ENCODE measurements at places on chromosomes 5 and 9.

DNA sequence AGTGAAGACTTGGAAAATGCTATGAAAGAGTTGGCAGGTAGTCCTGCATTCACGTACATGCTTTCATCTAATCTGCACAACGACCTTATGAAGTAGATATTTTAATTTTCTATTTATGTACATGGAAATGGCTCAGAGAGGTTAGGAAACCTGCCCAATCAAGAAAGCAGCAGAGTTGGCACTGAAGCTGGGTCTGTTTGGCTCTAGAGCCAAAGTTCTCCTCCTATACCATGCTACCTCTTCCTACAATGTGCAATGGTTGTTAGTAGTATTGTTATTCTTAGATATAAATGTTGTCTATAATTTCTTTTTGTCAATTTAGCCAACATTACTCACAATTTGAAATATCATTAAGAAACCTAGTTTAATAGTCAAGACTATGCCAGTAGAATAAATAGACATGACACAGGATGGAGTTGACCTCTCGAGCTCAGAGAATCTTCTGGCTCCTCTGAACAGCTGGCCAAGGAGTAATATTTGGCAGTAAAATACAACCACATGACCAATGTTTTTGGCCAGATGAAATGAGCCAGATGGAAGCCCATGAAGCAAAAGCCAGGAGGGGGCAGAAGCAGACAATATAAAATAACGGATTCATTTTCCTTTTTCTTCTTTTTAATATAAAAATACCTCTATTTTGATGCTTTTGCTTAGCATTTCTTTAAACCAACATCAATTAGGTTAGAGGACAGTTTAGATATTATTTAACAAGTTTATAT lies 542.3 kb downstream of the PDE4D start:
- DNase-seq = peak; percentile 11

DNA sequence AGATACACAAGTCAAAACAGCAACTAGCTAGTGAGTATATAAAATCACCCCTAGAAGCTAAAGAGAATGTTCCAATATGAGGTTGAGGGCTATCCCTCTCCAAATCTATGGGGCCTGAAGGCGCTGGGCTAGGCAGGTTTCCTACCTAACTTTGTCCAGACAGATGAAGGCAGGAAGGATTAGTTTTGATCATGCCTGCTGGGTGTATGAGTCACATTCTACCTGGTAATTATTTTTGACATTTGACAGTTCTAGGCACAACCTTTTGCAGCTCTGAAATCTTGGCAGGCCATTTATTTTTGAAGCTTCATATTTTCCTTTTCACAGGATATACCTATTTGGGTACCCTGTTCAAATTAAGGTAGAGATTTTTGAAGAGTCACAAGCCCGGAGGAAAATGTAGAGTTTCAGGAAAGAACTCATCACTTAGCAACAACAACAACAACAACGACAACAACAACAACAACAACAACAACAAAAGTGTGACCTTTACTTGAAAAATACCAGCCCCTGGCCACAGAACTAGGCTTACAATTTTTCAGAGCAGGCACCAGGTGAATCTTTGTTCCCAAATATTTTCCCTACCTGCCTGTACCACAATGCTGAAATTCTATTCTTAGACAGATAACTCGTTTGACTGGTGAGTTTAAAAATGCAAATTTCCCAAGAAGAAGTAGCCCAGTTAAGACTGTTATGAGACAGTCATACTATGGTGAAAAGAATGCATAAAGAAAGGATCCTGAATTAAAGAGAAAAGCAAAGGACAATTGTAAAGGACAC lies 175.5 kb upstream of the TUT7 start:
- no peak for DNase-seq

- peak; percentile 69 for DNase-seq
Observed at GRCh38 chr5:96079075-96079474, 117.4 kb upstream of the ELL2 start.

DNA sequence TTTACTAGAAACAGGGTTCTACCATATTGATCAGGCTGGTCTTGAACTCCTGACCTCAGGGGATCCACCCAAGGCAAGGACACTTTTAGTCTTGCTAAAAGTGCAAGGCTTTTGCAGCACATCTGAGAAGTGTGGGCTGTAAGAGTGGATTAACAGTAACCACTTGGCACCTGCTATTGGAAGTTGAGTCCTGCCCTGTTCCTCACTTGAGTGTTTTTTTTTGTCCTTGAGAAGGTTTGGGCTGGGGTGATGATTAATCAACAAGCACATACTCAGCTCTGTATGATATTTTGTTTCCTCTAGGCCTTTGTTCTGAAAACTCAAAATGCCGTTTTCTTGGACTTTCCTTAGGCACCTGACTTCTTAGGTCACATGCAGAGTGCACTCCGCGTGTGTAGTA lies 37.4 kb downstream of the SNX30 start:
- no peak for DNase-seq

- no peak for DNase-seq
Observed at GRCh38 chr5:91098541-91098940, 284.6 kb downstream of the ARRDC3 start.

- no peak for DNase-seq
Observed at GRCh38 chr9:114472765-114473446, 32.4 kb downstream of the WHRN start.

DNA sequence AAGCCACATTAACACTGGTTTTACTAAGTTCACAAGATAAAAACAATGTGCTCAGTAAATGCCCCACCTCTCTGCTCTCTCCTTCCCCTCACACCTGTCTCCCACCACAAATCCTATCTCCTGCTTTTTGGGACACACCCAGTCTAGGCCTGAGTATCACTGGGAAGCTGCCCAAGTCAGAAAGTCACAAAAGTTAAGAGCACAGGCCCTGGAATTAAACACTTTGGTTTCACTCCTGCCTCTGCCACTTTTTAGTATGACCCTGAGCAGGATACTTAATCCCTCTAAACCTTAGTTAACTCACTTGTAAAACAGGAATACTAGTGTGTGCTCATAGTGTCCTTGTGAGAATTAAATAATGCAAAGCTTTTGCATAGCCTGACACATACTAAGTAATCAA lies 11.3 kb downstream of the C5 start:
- no peak for DNase-seq

DNA sequence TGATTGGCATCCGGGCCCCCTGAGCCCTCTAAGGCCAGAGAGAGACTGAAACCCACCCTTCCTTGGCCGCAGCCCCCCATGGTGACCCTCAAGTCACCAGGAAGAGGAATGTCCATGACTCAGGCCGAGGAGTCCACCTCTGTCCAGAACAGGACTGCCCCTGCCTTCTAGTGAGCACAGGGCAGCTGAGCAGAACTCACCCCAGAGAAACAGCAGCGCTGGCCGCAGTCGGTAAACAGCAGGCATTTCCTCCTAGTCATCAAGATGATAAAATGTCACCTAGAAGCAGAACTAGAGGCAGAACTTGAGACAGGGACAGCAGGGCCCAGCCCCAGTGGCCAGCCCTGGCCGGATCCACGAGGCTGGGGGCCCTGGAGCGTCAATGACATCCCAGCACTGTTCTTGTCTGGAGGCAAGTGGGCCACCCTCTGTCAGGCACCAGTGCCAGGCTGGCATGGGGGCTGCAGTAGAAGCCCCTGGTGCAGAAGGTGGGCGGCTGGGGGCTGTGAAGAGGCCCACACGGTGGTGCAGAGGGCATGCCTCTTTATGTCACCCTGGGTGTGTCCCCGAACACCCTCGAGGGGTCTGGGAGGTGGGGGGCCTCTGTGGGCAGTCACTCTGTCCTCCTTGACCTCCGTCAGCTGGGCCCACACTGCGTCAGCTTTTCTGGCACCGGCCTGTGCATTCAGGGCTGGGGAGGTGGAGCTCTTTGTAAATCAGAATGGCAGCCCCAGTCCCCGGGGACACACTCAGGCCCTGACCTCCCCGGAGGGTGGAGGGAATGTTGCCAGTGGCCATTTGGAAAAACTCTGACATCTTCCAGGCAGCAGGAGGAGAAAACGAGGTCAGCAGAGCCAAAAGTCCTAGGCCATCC lies 83.0 kb downstream of the NTNG2 start:
- DNase-seq = no peak

GRCh38 chr9:3931996-3932906 lies 367.6 kb downstream of the GLIS3 start:
- no peak for DNase-seq

DNA sequence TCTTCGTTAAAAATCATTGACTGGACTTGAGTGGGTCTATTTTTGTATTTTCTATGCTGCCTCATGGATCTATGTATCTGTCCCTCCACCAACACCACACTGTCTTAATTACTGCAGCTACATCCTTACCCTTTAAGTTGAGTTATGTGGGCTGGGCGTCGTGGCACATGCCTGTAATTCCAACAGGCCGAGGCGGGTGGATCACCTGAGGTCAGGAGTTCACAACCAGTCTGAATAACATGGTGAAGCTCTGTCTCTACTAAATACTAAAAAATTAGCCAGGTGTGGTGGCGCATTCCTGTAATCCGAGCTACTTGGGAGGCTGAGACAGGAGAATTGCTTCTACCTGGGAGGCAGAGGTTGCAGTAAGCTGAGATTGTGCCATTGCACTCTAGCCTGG lies 48.2 kb downstream of the XRCC4 start:
- no peak for DNase-seq

GRCh38 chr5:177099422-177100093 lies 12.8 kb downstream of the FGFR4 start:
- DNase-seq = no peak
